ENCODE measurements at places on chromosomes 5 and 9.

DNA sequence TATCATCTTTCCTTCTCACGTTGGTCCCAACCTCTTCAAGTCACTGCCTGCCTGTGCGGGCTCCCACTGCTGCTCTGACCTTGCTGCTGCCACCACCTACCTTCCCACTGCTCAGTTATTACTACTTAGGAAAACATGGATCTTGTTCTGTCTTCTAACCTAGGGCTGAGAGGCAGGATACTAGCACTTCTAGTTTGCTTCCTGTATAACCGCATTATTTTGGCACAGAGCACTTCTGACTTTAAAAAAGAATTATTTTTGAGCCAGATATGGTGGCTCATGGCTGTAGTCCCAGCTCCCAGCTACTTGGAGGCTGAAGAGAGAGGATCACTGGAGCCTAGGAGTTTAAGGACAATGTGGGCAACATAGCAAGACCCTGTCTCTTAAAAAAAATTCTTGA lies 135.4 kb upstream of the GNA14 start:
- no peak for DNase-seq

GRCh38 chr5:167688341-167689130 lies 602.9 kb upstream of the WWC1 start:
- DNase-seq, result no peak

- DNase-seq, result no peak
These were observed 123.7 kb downstream of the RANBP17 start for GRCh38 chr5:170985486-170985885.

GRCh38 chr5:81748556-81748955 lies 2.3 kb downstream of the SSBP2 start:
- DNase-seq, result no peak

DNA sequence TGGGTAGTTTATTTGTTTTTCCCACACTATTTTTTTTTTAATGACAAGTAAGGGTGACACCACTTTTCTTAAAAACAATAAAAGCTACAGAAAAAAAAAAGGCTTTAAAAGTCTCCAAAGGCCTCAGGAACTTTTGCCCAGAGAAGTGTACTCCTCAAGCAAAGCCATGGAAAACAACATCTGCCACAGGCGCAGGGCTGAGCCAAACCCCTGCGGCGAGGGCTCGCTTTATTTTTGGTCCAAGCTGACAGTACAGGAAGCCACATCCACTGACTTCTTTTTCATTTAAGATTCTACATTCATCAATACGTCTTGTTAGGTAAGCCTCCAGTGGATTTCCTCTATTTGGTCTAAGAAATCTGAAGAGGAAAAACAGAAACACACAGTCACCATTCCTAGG lies 51.9 kb upstream of the IFNK start:
- no peak for DNase-seq

- DNase-seq, result peak; percentile 63
These were observed 885 bp downstream of the RNF44 start for GRCh38 chr5:176536132-176536901.

DNA sequence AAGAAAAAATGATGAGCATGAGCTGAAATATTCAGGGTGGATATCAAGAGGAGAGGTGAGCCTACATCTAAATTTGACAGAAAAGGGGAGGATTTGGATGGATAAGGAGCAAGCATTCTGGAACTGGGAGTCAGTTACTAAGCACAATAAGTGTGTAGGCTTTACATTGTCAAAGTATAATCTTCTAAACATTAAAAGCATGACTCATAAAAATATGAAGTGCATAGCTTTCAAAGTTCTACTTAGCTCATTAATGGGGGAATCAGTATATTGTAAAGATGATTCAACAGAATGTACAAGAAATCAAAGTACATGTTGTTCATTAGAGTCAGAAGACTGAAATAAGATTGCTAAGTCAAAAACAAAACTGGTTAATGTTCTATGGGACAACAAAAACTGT lies 248.0 kb upstream of the GAS1 start:
- no peak for DNase-seq

GRCh38 chr9:28270156-28270555 lies 696.9 kb upstream of the C9orf72 start:
- DNase-seq, result no peak

GRCh38 chr9:129021091-129021490 lies 7.0 kb downstream of the SH3GLB2 start:
- no peak for DNase-seq

GRCh38 chr9:38621434-38622287 lies 1.3 kb upstream of the ANKRD18A start:
- DNase-seq, result peak; percentile 2

DNA sequence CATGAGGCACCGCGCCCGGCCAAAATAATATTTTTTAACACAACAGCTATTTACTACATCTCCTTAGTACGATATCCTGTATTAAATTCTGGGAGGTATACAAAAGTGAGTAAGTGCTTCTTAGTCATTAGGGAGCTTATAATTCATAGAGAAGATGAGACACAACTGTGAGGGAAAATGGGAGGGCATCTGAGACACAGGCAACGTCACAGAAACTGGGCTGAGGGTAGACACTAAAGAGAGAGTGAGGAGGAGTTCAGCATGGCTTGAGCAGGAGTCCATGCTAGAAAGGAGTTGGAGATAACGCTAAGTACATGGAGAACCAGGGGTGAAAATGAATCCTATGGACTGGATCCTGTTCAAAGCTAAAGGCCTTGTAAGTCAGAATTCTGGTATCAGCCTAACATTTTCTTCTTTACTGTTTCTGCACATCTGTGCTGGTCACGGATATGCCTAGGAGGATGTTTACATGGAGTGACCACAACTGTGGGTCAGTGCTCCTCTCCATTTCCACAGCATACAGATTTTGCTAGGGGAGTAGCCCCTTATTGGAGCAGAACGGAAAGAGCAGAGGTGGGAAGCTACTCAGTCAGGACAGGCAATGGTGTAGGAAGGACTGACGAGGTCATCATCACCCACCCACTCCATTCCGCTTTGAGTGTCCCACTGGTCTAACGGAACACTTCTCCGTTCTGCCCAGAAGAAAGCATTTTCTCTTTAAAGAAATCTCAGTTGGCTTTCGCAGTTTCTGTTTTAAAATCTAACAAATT lies 310.4 kb upstream of the EFNA5 start:
- DNase-seq, result no peak

GRCh38 chr5:178242416-178242815 lies 9.8 kb upstream of the PHYKPL start:
- DNase-seq, result no peak

Data from CD14-positive monocyte (primary cell).